ENCODE measurements at places on chromosomes 5 and 9.
A peak's percentile ranks its signal among the peaks of the same experiment; 100 is the strongest.

GRCh38 chr5:139501381-139501780, 18.8 kb upstream of the STING1 start:
- no peak for DNase-seq

- peak; percentile 54 for DNase-seq
Measured at GRCh38 chr5:179166886-179167841, 107.0 kb downstream of the ZNF354C start.

DNA sequence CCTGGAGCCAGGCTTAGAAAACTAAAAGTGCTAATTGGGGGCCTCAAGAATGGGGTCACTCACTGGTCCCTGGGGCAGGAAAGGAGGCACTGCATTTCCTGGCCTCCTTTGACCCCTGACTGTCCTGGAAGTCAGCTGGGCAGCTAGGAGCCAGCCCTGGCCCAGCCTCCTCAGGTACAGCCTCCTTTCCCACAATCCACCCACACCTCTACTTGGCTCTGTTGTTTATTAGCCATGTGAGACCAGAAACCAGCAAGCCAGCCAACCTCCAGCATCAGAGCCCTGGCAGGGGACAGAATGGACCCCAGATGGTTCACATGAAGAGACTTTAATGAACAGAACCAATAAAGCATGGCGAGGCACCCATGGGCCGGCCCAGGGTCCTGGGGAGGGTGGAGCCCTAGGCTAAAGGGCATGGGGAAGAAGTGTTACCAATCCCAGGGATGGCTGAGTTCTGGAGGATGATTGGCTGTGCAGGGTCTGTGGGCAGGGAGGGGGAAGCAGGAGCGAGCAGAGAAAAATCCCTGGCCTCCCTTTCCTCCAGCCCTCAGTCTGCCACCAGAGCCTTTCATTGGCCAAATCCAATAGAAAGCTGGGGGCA, 55.3 kb upstream of the ANGPTL2 start:
- DNase-seq = no peak

DNA sequence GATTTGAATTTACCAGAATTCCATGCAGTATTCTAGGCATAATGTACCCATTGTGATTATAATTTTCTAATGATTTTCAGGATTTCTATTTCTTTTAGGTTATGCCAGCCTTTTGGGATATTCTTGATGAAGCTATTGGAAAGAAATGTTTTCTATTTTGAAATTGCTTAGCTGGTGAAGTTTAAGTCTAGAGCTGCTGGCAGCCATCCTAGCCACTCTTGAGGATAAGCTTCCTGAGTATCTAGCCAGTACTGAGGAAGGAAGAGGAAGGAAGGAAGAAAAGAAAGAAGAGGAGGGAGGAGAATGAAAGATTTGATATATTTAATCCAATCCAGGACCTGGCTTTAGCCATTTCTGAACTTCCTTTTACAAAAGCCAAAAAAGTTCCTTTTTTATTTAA, 142.1 kb upstream of the DAB2 start:
- no peak for DNase-seq

DNA sequence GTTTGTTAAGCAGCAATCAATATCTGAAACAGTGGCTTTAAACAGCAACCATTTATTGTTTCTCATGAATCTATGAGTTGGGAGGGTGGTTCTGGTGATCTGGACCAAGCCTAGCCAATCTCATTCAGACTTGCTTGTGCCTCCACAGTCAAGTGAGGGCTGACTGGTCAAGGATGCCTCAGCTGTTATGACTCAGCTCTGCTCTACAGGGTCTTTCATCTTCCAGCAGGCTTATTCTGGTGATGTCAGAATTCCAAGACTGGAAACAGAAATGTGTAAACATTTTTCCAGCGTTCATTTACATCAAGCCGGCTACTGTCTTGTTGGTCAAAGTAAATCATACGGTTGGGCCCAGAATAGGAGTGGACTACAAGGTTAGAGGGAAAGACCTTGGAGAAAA, 2.5 kb upstream of the PIP5K1B start:
- DNase-seq = no peak

GRCh38 chr5:42108468-42108867, 183.4 kb downstream of the FBXO4 start:
- no peak for DNase-seq

DNA sequence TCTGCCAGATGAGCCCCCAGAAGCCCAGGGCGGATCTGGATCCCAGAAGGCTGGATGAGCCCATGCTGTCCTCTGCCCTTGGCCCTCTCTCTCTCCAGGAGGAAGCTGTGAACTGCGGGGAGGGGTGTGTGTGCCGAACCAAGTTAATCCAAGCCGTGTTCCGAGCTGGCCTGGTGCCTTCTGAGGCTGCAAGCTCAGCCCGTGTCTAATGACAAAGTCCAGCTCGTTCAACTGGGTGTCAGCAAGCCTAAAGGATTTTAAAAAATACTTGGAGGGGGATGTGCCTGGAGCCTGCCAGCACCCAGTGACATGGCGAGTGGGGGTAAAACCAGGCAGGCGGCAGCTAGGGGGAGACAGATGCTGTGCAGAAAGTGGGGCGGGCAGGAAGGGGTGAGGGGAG, 8.0 kb downstream of the STC2 start:
- no peak for DNase-seq

Measured in activated T-helper 9 cell treated with anti-CD3 and anti-CD28 coated beads, Interleukin-2, amount 50 U/mL, for 16 hours (primary cell).